Progenitor cell of endocrine pancreas (in vitro differentiated cells): ENCODE measurements at places on chromosomes 11 and 22.

- peak; percentile 68 for DNase-seq
These were observed 10.8 kb upstream of the OR51D1 start for GRCh38 chr11:4626207-4627099.

DNA sequence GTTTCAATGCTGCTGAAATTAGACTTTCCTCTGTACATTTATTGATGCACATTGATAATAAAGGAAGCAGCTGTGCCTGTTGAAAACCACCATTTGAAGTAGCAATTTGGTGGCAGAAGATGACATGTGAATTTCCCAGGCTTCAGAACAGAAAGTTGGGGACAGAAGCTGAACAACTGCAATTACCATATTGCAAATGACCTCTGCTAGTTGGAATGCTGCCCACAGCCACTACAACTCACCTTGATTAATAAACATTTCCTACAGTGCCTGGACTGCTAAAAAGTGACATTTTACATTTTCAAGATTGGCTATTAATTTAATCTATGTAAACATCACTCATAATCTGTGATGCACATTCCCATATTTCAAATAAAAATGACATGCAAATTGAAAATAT is 208.6 kb downstream of the LUZP2 start:
- DNase-seq, result no peak

- DNase-seq, result no peak
These were observed 70.7 kb downstream of the BMAL1 start for GRCh38 chr11:13348305-13348704.

DNA sequence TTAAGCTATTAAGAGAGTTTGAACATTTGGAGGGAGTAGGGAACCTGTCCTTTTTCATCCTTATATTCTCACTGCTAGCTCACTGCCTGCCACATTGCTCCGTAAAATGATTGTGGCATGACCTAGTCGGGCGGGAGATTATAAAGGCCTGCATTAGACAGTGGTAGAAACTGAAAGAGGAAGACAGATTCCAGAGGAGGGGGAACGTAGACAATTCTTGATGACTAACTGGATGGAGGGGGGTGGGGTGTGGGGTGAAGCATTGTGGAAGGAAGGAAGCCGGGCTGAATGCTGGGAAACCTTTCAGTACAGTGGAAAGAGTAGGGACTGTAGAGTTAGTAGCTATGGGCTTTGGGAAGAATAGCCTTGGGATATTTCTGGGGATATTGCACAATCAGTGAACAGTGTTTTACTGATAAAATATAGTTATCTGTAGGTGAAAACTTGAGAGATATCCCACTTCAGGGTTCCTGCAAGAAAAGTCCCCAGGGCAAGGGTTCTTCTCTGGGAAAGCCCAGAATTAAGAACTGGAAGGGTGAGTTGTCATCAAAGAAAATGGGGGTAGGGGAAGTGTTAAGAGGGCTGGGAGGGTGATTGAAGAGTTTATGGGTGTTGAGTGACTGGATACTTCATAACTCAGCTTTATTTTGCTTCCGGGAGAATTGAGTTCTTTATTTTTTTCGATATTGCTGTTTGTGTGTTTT is 2.1 kb downstream of the MED15 start:
- no peak for DNase-seq

GRCh38 chr11:119282495-119282894 is 34.4 kb downstream of the MCAM start:
- no peak for DNase-seq

GRCh38 chr11:116731097-116731761 is 41.6 kb downstream of the BUD13 start:
- no peak for DNase-seq

- no peak for DNase-seq
These were observed 43.0 kb downstream of the MMP20 start for GRCh38 chr11:102582140-102582539.

- DNase-seq, result no peak
These were observed 48.6 kb upstream of the PARVG start for GRCh38 chr22:44131989-44132685.

- DNase-seq, result no peak
These were observed 20.9 kb downstream of the SVIP start for GRCh38 chr11:22808571-22809197.

GRCh38 chr11:48095779-48096470 is 115.6 kb downstream of the PTPRJ start:
- no peak for DNase-seq

GRCh38 chr11:103907136-103907535 is 129.3 kb upstream of the DDI1 start:
- DNase-seq, result no peak

DNA sequence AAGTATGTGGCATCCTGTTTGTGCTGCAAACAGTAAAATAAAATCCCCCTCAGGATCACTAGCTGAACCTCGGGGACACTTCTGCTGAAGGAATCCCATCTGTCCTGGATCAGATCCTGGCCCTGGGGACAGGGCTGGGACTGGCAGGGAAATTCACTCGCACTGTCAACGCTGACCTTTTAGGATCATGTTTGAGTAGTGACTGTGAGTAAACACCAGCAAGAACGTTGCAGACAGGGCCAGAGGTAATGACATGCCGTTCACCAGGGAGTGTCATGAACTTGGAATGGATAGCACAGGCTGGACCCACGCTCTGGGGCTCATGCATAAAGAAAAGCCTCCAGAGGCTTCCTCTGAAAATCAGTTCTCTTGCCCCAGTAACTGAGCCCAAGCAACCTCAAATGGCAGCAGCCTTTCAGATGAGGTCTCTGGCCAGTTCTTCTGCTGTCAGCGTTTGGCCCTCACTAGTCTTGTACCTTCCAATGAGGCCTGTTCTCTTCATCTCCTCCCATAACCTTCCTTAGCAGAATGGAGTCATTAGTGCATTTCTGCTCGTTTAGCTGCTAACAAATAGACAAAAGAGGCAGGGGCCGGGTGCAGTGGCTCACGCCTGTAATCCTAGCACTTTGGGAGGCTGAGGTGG is 51.0 kb upstream of the BARX2 start:
- no peak for DNase-seq

DNA sequence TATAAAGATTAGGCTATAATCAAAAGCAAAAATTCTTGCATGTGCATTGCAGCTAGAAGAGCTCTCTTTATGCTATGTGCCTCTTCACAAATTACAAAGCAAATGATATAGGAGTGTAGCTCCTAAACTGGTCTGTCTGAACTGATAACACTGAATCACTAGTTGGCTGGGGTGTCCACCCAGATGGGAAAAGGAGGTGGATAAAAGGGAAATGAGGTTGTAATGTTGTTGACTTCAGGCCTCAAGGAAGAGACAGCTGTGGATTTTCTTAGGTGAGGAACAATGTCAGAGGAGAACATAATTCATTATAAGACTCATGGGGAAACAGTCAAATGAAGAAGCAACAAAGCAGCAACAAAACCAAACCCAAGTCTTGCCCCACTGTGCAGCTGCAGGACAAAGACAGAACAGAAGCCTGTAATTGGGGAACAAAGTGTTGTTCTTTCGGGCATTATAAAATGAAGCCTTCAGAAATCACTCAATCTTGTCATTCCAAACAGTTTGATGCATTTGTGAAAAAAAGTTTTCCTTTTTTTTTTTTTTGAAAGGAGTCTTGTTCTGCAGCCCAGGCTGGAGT is 130.1 kb upstream of the DDI1 start:
- DNase-seq, result no peak

GRCh38 chr22:32325416-32325801 is 32.3 kb upstream of the RFPL3 start:
- DNase-seq, result no peak

DNA sequence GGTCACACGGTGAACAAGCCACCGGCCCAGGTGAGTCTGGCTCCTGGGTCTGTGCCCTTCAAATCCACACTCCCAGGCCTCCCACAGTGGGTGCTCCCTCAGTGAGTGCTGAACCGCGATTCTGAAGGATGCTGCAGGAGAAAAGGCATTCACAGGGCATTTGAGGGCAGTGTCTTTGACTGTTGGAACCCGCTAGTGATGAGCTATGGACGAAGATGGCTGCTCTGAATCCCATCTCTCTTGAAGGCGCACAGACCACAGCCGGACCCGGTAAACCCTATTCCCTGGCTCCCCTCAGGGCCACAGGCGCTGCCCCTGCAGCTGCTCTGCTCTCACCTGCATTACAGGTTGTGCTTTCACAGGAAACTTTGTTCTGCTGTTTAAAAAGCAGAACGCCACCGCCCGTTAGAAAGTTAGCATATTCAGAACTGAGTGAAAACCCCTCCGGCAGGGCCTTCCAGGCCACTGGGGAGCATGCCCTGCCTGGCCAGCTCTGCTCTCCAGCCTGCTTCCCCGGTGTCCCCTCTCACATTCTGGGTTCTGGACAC is 3.2 kb downstream of the LRRC32 start:
- DNase-seq, result no peak

- no peak for DNase-seq
These were observed 139.0 kb downstream of the TRPC6 start for GRCh38 chr11:101444851-101445250.

GRCh38 chr22:32828150-32828549 is 26.6 kb downstream of the TIMP3 start:
- DNase-seq, result no peak

GRCh38 chr11:58832056-58832645 is 12.4 kb downstream of the GLYATL2 start:
- DNase-seq, result no peak

DNA sequence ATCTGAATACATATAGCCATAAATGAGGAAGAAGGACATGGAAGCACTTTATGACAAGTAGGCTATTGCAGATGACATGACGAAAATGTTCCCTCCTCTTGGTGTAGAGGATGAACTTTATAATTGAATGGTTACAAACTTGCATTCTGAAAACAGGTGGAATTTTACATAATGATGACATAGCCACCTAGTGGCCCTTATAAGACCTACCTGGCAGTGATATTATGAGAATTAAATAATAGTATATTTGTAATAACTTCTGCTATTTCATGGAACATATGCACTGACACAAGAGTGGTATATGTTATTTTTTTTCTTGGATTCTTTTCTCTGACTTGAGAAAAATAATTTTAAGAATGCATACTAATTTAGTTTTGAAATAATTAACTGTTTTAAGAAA is 22.9 kb downstream of the TRIM22 start:
- DNase-seq, result no peak
